Stimulated activated CD4-positive, alpha-beta T cell treated with anti-CD3 and anti-CD28 coated beads, Interleukin-4, amount 100 ng/mL, for 48 hours (primary cell): ENCODE measurements at places on chromosomes 3 and 15.

- no peak for DNase-seq
Measured at GRCh38 chr15:82804575-82804949, 1.3 kb downstream of the FSD2 start.

GRCh38 chr3:58355179-58355578 lies 22.5 kb downstream of the PXK start:
- no peak for DNase-seq

DNA sequence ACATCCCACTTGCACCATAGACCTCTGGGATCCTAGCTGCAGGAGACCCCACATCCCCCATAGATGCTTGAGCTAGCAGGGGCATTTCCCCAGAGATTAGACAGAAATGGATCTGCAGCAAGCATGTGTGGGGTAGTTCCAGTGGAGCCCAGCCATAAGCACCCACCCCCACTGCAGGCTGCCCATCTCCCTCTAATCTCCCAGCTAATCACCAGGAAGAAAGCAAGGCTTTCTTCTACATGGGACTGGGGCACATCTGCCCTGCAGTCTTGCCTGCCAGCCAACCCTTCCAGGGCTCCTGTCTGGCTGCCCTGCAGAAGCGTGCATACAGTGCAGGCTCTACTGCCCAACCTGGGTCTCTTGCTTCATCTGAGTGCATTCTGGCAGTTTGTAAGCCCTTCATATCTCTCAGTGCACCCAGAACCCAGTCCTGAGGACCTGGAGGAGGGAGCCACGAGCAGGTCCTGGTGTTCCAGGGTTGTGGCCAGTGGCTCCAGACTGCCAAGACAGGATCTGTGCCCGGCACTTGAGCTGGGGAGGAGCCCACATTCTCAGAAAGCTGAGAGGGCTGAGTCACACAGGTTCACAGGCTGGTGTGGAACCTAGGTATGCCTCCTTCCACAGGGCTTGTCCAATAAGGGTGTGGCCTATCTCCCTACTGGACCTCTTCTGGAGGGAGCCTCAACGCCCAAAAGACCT lies 49.9 kb upstream of the IGSF11 start:
- no peak for DNase-seq

DNA sequence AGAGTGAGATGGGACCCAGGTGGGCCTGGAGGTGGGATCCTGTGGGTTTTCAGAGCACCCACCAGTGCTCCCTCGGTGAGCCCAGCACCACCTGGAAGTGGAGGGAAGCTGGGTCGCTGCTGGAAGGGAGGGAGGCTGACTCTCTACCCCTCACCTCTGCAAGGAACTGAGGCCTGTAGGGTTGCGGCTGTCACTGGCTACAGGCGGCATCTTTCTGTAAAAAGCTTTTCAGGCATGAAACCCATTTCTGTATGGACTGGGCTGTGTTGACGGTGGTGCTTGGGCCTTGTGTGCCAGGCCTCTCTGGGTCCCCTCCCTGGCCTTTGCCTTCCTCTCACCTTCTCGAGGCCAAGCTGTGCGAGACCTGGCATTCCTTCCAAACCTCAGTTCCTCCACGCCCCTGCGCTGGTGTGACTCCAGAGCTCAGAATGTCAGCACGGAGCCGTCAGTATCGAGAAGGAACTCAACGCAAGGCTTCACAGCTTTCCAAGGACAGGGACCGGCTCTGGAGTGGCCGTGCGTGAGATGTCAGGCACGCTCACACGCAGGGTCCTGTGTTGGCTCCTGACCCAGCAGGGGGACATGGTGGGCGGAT lies 16.6 kb downstream of the ABTB1 start:
- no peak for DNase-seq

DNA sequence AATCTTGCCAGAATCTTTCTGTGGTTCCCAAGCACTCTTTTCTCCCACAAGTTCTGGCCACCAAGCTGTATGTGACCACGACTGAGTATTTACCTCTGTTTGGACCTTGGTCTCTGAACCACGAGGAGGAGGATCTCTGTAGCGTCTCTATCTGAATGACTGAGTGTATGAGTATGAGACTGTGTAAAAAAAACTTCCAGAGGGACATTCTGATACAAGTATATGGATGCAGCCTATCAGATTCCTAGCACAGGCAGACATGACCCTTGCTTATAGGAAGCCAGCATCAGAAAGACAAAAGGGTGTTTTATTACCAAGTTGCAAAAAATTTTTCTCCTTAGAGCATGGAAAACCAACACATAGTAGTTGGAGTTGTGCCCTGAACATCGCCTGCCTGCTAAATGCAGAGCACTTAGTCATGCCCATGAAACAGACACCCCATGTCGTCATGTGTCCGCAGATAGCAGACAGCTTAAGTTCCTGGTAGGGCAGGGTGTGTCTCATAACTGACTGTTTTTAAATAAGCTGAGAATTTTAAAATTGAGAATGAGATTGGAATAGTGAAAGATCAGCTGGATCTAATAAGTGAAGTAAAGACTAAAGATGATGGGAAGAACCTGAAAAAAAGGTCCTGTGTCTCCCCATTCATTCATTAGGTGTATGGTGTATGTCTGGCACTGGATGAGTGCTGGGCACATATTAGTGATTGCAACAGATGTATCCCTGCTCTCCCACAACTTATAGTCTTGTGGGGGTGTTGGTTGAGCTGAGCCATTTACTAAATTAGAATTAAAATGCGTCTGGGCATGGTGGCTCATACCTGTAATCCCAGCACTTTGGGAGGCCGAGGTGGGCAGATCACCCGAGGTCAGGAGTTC lies 30.9 kb downstream of the DAG1 start:
- DNase-seq: no peak

- no peak for DNase-seq
Measured at GRCh38 chr3:73999501-73999900, 374.8 kb upstream of the PDZRN3 start.

GRCh38 chr3:57756528-57757401 lies 656 bp downstream of the SLMAP start:
- peak; percentile 40 for DNase-seq

DNA sequence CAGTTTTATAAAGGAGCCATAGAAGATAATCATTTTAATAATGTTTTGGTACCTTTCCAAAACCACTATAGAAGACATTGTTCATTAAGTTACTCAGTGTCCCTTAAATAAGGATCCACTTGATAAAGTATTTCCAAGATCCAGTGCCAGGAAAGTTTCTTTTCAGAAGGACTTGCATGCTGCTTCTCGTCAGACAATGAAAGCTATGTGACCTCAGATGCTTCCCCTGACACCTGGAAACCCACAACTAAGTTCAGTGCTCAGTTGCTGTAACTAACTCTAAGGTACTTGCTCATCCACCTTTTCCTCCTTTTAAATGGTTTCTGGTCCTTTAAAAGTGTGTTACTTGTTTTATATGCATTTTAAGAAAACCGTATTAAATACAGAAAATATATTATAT lies 7.3 kb downstream of the SSR3 start:
- no peak for DNase-seq
